Temporal lobe (tissue), 4 donors: ENCODE measurements at places on chromosomes 5 and 9. TPM values are rescaled to one million over a fixed set of nuclear protein-coding genes. Genes with fewer than 3 reads are reported as not detected.

Gene CCDC192
- total RNA-seq = 0.25 TPM

Gene PCDHGB3
- total RNA-seq = 11.1 TPM

Gene BTNL8
- under 0.01 TPM for total RNA-seq

Gene GRXCR2
- not detected for total RNA-seq

Gene SLC6A3
- total RNA-seq = not detected

Gene DAB2IP
- 16.5 TPM for total RNA-seq

Gene PDGFRB
- 19.4 TPM for total RNA-seq

Gene ANKRD34B
- 0.25 TPM for total RNA-seq

Gene ARHGEF28
- total RNA-seq = 5.7 TPM

Gene MVB12B
- total RNA-seq = 29.7 TPM

Gene TPM2
- 12.0 TPM for total RNA-seq

Gene PDLIM4
- total RNA-seq = 6.9 TPM

Gene SOWAHA
- total RNA-seq = 4.7 TPM
